Left forelimb (tissue), 1 donor: ENCODE measurements at places on chromosomes 12 and 14.

DNA sequence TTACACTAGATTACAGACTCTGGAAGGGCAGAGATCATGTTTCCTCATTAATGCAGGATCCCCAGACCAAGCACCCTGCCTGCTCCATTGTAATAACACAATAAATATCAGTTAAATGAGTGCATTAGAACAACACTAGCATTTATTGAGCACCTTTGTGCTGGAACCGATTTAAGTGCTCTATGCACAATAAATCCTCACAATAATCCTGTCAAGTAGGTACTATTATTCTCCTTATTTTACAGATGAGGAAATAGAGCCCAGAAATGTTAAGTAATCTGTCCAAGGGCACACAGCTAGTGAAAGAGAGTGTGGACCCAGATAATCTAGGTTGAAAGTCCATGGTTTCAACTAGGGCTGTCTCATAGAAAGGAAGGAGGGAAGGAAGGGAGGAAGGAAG, 69.8 kb downstream of the MAP1LC3B2 start:
- no peak for DNase-seq

DNA sequence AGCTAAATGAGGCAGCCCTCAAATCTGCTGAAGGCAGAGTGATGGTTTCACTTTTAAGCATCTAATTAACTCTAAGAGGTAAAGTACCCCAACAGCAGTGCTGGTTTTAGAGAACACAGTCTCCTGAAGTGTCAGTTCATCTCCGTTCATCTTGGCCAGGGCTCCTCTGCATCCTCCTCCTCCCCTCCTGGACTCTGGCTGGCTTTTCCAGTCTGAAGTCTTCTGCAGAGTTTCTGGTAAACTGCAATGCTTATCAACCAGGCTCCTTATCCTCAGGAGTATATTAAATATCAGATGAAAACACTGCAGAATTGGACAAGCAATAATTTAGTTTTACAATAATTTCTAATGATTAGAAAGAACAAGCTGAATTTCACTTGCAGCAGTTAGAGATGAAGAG, 115.4 kb downstream of the GTF2A1 start:
- DNase-seq = no peak

DNA sequence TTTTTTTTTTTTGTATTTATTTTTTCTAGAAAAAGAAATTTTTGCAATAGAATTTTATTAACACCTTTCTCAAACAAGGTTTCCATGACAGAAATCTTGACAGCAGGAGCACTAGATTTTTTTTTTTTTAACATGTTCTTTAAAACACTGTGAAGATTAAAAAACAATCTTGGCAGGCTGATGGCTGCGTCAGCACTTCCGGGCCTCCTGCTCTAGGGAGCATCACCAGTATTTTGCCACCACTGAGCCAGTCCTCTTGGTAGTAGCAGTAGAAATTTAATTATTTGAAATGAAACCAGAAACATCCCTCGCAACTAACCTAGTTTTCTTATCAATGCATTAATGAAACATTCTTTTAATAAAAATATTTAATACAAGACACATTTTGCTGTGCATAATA, 99.6 kb downstream of the APAF1 start:
- DNase-seq = no peak

DNA sequence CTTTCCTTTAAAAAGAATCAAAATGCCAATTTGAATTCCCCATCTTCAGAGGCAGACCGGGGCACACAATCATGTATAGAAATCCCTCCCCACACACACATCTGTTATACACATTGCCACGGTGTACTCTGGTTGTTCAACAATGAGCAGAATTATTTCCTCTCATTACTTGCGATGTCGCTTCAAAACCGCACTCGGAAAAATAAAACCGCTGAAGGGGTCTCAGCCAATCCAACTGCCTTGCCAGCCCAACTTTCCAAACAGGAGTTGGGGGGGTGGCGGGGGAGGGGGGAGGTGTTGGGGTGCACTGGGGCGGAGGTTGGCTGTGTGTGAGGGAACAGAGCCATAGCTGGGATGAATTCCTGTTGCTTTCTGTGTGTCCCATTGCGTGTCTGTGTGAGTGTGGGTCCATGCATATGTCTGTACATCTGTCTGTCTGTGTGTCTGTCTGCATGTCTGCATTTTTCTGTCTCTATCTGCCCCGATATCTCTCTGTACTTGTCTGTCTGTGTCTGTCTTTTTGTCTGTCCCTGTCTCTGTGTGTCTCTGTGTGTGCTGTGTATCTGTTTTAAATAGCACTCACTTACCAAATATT, 163.6 kb upstream of the TBX3 start:
- DNase-seq = peak; percentile 74

DNA sequence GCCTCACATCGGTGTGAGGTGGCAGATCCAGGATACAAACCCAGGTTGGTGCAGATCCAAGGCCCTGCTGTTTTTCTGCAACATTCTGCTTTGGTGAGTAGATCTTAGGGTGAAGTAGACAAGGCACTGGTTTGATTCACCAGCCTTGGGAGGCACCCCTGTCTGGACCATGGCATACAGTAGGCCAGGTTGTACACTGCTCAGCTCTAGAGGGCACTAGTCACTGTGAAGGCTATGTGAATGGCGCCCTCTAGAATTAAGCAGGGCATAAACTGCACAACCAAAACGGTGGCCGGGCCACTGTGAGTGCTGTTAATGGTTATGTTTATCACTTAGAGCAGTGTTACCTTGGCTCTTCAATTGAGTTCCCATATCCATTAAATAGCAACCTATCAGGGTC, 280.6 kb upstream of the PWP1 start:
- no peak for DNase-seq

DNA sequence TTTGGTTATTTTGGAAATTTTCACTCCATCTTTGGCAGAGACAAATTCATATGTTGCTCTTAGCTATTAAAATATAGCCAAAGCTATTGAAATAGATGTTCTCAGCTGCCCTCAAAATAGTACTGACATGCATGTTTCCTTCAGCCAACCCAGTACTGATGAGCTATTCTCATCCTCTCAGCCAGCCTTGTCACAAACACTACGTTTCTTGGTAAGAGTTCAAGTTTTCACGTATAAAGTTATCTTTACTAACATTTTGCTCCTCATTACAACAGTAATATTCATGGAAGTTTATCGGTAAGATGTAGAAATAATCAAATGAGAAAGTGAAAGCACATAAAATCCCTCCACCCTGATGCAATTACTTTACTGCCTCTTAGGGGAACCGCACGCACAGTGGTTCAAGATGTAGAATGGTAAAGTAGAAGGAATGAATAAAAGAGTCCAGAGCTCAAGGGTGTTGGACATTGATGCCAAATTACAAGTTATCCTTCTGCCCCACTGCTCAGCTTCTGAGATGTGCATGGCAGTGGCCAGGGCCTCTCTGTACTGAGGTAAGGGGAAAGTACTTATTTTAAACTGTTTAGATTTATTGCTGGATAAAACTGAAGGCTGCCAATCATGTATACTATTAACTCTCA, 20.7 kb downstream of the GCH1 start:
- DNase-seq = no peak

- DNase-seq = peak; percentile 68
Observed at GRCh38 chr12:70719672-70720420, 82.6 kb upstream of the PTPRB start.

DNA sequence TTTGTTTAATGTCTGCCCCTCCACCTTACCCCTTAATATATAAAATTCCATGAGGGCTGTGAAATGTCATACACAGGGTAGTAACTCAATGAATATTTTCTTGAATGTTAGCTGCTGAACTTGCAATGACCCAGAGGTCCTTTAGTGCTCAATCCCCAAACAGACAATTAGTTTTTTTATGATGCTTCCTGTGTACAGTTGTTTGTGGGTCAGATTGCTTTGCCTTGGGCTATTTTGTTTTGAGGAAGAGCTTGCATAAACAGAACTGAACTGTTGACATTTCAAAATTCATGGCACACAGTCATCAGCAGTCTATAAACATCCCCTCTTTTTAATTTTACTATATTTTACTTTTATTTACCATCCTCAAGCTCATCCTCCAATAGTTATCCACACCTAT, 820.5 kb upstream of the SEL1L start:
- no peak for DNase-seq

- peak; percentile 79 for DNase-seq
Observed at GRCh38 chr14:54567639-54568561, 972 bp downstream of the SAMD4A start.

GRCh38 chr14:100239211-100239839, 381 bp downstream of the YY1 start:
- no peak for DNase-seq

DNA sequence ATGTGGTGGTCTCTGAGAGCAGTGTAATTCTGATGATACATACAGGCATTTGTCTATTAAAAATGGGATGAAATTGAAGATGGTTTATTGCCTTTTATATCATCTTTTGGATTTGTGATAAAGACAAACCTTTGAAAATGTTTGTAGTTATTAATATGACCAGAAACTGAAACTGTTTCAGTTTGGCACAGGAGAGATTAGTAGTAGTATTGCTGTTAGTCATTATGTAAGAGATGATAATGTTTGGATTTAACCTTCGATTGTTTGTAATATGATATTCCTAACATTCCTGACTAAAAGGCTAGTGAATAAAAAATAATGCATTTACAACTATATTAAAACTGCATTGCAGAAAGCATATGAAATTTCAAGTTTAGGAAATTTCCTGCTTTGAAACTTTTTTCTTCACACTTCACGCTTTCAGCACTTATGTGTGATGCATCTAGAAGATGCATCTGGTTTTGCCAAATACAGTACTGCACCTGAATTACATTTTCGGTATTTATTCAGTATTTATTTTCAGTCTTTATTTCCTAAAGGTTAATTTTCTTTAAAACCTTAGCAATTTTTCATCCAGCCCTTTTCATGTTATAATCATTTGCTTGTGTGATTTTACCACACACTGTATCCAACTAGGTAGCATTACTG, 25.5 kb downstream of the ADIPOR2 start:
- no peak for DNase-seq

DNA sequence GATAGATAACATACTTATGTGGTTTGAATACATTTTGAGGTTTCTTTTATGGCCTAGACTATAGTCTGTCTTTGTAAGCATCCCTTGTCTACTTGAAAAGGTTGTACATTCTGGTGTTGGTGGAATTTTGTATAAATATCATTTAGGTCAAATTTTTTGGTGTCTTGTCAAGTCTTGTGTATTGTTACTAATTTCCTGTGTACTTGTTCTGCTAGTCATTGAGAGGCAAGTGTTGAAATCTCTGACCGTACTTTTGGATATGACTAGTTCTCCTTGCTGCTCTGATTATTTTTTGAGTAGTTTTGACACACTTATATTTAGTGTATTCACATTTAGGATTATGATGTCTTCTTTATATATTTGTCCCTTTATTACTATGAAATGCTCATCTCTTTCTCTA, 219.6 kb downstream of the CCDC91 start:
- no peak for DNase-seq

- DNase-seq = no peak
Observed at GRCh38 chr14:64506721-64507120, 2.2 kb downstream of the ZBTB1 start.

- DNase-seq = no peak
Observed at GRCh38 chr14:91229005-91229382, 15.5 kb downstream of the GPR68 start.

DNA sequence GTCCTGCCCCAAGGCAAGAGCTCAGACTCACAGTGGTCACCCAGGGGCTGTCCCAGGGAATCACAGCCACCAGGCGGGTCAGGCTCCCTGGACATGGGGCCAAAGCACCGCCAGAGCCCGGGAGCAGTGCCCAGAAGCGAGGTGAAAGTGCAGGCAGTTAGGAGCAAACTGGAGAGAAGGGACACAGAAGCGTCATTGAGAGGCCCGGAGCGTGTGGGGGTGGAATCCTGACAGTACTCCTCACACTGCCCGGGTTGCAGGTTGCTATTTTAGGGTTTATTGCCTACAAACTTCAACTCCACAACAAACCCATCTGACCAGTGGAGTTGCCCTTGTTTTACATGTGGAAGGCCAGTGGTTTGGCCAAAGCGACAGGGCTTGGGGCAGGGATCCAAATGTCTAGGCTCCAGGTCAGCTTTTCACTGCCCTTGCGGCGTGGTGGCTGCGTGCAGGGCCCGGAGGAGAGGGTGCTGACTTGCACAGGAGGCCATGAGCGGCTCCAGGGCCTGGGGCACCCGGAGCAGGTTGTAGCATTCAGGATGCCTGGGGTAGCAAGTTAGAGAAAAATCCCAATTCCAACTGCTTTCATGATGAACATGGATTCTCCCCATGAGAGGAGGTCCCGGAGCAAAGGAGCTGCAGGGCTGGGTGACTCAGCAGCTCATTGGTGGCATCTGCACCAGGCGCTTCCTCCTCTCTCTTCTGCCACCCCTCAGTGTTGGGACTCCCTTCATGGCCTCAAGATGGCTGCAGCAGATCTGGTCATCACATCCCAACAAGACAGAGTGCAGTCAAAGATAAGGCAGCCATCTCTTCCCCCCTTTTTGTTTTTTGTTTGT, 112.3 kb upstream of the NCOR2 start:
- DNase-seq = no peak

DNA sequence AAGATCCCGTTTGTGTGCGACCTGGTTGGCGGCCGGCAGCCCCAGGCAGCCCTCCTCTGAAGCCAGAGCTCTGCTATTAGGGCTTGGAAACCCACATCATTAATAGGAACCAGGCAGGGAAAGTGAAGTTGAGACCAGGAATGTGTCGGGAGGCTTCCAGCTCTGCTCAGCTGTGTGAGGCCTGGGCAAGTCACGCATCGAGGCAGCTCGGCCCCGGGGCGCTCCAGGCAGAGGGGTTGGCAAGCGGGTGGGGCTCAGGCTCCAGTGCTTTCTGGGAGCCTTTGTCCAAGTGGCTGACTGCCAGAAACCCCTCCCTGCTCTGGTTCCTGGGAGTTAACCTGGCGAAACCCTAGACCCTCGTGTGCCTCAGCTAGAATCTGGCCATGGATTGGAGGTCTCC, 1151.7 kb downstream of the VRK1 start:
- no peak for DNase-seq

DNA sequence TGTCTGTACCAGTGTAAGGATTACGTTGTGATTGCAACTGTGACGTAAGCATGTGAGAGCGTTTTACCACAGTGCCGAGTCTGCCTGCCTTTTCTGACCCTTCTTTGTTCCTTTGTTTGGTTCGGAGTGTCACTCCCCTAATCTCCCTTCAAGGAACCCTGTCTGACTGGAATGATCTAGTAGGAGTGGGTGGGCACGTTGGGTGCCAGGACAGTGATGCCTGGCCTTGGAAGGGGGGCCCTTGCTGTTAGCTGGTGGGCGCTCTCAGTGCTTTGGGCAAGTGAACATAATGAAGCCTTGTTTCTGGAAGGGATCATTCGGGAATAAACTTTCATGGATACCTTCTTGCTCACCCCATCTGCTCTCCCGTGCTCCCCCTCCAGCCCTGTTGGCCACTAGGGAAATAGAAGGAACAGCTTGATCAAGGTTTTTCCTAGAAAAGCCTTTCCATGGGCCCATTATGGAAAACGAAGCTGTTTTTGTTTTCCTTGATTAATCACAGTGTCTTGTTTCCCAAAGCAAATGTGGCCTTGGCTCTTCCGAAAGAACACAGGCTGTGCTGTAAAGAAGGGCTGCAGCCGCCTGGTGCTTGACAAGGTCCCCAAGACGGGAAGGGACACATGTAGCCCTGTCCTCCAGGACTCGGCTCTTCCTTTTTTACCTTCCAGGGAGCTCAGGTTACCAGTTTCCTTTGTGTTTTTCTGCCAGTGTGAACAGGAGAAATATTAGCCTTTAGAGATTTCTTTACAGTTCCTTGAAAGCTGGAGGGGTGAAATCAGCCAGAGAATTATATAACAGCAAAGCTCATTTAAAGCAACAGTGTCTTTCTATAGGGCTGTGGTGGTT, 215.5 kb downstream of the CRADD start:
- DNase-seq = no peak

GRCh38 chr14:77474479-77475177, 16.7 kb downstream of the AHSA1 start:
- no peak for DNase-seq

GRCh38 chr14:92398888-92399636, 76.1 kb downstream of the SLC24A4 start:
- no peak for DNase-seq
